ENCODE measurements at places on chromosomes 6 and 20.
A peak's percentile ranks its signal among the peaks of the same experiment; 100 is the strongest.

- no peak for DNase-seq
These were observed 29.8 kb downstream of the DAAM2 start for GRCh38 chr6:39821742-39822532.

- no peak for DNase-seq
These were observed 1.8 kb downstream of the NFKBIE start for GRCh38 chr6:44263354-44264100.

GRCh38 chr6:110938171-110938570 lies 20.3 kb upstream of the GTF3C6 start:
- no peak for DNase-seq

DNA sequence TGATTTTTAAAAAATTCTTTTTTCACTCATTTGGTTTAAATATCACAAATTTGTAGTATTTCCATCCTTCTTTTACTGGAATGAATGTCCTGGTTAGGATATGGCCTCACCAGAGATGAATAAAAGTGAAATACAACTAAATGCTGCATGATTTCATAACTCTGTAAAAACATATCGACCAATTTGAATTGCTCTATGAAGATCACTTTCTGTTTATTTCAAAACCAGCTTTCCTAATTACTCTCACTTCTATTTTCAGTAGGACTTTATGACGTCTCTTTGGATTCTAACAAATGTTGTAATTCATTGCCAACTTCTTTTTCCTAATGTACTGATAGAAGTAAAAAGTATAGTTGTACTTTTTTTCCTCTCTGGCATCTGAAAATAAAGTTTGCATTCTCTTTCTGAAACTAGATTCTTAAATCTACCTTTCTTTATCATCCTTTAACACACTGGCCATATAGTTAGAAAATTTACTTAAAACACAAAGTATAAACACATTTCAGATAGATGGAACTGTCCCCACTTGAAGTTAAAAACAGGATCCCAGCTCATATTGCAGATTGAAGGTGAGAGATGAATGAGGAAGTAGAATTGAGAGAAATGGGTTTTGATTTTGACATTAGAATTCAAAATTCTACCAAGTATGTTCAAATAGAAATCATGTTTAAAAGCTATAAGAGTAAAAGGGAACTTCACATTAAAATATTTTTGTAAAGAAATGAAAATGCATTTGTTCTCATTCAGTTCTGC lies 40.3 kb upstream of the IL20RA start:
- no peak for DNase-seq

GRCh38 chr6:111646942-111647341 lies 41.3 kb upstream of the TRAF3IP2 start:
- DNase-seq, result no peak

DNA sequence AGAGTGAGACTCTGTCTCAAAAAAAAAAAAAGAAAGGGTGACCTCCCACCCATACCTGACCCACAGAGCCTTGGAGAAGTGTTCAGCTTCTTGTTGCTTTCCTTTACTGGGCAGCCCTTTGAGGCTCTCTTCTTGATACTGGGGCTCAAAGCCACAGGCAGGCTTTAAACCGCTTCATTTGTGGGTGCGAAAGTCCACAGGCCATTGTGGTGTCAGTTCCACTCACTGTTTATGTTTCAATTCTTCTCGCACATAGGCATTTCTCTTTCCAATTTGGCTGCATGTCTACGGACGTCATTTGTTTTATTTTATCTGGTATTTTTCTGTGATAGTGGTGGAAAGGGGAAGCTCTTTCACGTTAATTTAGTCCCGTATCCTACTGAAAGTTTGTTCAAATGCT lies 34.6 kb downstream of the PPARD start:
- DNase-seq, result no peak

- no peak for DNase-seq
These were observed 27.9 kb downstream of the TXNDC5 start for GRCh38 chr6:7882505-7883257.

GRCh38 chr6:63597141-63598048 lies 25.1 kb downstream of the LOC128125822 start:
- no peak for DNase-seq

GRCh38 chr6:53107091-53107490 lies 41.5 kb downstream of the GCM1 start:
- DNase-seq, result no peak

DNA sequence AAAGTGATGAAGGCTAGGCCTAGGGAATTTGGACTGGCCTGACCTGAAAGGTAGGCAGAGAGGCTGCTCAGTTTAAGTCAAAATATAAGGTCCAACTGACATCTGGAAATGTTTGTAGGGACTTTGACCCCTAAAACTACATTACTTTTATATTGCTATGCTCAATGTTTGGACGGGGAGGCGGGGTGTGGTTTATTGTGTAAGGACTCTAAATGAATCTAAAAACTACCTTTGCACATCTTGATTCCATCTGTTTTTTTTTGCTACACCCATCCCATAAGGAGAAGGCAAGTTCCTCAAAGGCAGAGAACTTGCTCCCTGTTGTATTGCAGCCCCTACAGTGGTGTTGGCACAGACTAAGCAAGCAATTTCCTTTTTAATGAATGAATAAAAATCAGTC lies 227.1 kb downstream of the HACE1 start:
- no peak for DNase-seq

GRCh38 chr6:10451828-10452509 lies 37.1 kb upstream of the TFAP2A start:
- no peak for DNase-seq

- DNase-seq, result peak; percentile 56
These were observed 7.9 kb upstream of the OSER1 start for GRCh38 chr20:44218446-44218845.

- no peak for DNase-seq
These were observed 101.9 kb upstream of the LY86 start for GRCh38 chr6:6486595-6486994.

DNA sequence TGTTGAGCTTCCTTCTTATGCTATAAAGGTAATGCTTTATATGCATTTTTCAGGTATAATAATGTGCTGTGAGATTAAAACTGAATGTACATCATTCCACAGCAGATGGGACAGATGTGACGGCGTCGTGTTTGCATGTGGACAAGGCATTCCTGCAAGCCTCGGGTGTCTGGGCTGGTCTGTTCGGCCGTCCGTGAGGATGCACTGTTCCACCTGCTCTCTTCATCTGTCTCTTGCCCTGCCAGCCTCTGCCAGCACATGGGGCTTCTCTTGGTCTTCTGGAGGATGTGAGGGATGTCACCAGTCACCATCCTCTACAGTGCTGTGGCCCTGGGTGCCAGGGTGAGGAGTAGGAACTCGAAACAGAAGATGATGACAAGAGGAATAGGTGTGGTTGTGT lies 223.2 kb downstream of the ERMARD start:
- no peak for DNase-seq

- DNase-seq, result no peak
These were observed 74.6 kb upstream of the RNF24 start for GRCh38 chr20:4089756-4090487.

DNA sequence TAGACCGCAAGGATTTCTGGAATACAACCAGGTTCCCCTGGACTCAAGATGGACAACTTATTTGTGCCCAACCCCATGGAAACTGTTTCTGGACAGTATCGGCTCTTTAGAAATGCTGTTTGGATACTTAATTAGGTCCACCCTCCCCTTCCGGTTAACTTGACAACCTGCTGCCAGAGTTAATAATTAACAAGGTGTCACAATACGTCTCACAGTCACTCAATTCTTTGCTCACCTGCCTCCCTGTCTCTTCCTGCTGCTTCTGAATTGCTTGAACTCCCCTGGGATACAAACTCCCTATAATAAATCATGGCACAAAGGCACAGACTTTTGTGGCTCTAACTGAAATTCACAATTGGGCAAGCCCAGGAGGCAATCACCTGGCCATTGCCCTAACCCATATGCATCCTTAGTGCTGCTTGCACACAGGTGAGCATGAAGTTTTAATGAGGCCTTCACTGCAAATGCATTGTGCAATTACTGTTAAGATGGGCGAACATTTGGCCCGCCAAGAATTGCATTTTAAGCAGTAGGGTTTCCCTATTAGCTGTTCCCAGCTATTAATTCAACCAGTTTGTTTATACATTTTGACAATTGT lies 504.4 kb upstream of the NOX3 start:
- no peak for DNase-seq

DNA sequence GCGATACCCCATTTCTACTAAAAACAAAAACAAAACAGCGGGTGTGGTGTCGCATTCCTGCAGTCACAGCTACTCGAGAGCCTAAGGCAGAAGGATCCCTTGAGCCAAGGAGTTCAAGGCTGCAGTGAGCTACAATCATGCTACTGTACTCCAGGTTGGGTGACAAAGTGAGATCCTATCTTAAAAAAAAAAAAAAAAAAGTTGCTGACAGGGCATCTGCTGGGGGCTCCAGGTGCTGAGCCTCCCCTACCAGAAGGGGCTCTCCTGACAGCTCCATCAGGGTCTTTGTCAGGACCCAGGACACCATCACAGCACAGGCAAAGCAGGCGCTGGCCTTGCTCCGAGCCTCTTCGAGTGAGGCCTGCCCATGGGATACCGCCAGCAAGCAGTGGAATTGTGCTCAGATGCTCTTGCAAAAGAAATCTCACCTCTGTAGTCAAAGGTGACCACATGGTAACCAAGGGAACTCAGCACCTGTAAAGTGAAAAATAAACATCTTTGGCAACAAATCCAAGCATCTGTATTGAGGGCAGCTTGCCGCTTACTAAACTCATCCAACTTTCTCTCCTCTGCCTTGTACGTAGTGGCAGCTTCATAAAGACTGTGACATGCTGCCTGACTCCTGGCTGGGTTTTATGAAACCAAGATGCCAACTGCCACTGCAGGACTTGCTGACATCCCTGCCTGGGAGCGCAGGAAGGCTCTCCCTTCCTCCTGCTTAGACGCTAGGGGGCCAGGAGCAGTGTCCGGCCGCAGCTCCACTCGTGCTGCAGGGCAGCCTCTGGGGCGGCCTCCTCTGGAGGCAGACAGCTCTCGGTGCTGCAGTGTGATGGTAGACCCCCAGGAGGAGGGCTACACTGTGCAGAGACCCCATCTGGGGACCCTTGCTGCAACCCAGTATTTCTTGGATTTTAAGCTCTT lies 66.9 kb downstream of the PYGB start:
- no peak for DNase-seq

DNA sequence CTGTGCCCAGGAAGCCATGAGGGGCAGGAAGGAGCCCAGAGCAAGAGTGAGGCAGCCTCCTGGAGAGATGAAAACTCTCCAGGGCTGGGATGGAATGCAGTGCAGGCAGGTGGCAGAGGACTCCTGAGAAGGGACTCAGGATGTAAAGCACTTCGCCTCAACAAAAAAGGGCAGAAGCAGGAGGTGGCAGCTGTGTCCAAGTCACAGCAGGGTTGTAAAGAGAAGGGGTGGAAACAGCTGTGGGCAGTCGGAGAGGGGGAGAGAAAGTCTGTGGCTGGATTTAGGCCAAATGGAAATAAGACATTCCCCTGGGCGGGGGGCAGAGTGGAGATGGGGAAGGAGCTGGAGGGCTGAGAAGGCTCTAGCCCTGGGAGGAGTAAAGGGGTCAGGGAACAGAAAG lies 34.9 kb downstream of the CYP21A2 start:
- DNase-seq, result no peak

DNA sequence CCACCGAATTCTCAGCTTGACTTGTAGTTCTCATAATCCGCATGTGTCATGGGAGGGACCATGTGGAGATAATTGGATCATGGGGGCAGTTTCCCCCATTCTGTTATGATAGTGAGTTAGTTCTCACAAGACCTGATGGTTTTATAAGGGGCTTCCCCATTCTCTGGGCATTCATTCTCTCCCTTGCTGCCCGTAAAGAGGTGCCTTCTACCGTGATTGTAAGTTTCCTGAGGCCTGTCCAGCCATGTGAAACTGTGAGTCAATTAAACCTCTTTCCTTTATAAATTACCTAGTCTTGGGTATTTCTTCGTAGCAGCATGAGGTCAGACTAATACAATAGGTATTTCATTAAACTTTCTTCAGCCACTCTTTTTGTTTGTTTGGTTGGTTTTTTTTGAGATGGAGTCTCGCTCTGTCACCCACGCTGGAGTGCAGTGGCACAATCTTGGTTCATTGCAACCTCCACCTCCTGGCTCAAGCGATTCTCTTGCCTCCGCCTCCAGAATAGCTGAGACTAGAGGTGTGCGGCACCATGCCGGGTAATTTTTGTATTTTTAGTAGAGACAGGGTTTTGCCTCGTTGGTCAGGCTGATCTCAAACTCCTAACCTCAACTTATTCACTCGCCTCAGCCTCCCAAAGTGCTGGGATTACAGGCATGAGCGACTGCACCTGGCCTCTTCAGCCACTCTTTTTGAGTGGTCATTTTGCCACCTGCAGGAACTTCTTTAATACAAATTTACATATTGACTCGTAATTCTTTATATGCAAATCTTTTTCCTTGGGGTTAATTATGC lies 36.3 kb downstream of the GSTA2 start:
- DNase-seq, result no peak

GRCh38 chr6:107418118-107418517 lies 41.2 kb downstream of the PDSS2 start:
- peak; percentile 10 for DNase-seq

DNA sequence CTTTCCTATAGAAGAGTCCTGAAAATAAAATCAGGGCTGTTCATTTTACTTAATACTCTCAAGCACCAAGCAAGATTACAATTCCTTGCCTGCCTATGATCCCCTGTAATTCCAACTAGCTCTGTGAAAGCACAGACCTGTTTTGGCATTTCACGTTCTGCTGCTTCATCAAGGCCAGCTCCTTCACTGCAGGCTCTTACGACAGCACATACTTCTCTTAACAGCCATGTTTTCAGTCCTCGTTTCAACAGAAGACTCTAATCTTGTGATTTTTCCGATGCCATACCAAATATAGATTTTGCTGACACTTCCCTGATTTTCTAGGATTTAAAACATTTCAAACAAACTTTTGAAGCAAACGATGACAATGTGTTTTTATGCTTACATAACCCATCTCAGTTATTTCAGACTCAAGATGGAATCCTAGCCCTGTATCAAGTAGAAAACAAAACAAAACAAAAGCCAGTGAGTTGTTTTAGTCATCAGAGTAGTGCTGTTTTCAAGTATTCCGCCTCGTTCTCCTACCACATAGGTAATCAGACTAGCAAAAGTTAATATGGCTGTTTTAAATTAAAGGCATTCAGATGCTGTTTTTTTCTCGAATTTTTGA lies 616.5 kb upstream of the CITED2 start:
- no peak for DNase-seq

- DNase-seq, result no peak
These were observed 47.1 kb upstream of the SAMHD1 start for GRCh38 chr20:36998652-36999051.

DNA sequence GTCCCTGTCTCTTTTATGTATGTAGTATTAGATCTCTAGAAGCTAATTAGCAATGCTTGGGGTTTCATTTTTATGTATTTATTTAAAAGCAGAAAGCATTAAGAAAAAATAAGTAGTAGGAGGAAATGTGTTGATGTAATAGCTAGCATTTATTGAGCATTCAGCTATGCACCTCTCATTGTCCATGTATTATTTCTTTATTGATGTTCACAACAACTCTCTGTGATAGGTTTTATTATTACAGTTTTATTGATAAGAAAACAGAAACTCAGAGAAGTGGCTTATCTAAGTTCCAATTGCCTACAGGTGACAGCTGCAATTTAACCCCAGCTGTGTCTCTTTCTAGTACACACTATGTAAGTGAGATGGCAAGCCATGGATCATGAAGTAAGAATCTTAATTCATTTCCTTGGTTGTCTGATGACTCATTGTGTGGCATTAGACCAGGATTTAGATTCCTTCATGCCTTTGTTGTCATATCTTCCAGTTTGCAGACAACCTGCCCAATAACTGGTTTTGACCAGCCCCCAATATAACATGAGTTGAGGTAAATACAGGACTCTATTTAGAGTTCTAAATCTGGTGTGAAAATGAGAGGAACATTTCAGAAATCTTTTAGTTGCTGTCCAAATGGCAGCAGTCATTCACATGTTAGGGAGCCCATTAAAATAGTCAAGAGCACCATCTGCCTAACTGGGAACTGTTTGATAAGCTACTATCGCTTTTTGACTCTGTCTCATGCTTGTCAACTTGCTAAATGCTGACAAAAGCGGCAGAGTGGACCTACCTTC lies 170.8 kb upstream of the PHACTR1 start:
- DNase-seq, result no peak

Data from Jurkat, Clone E6-1 (cell line).